C1 segment of cervical spinal cord (tissue), 14 donors: ENCODE measurements at places on chromosomes 13 and 19.

- no peak for DNase-seq
These were observed 12.4 kb downstream of the LHFPL6 start for GRCh38 chr13:39590466-39591036.

GRCh38 chr13:109271061-109271460 lies 515.3 kb downstream of the IRS2 start:
- DNase-seq = no peak

DNA sequence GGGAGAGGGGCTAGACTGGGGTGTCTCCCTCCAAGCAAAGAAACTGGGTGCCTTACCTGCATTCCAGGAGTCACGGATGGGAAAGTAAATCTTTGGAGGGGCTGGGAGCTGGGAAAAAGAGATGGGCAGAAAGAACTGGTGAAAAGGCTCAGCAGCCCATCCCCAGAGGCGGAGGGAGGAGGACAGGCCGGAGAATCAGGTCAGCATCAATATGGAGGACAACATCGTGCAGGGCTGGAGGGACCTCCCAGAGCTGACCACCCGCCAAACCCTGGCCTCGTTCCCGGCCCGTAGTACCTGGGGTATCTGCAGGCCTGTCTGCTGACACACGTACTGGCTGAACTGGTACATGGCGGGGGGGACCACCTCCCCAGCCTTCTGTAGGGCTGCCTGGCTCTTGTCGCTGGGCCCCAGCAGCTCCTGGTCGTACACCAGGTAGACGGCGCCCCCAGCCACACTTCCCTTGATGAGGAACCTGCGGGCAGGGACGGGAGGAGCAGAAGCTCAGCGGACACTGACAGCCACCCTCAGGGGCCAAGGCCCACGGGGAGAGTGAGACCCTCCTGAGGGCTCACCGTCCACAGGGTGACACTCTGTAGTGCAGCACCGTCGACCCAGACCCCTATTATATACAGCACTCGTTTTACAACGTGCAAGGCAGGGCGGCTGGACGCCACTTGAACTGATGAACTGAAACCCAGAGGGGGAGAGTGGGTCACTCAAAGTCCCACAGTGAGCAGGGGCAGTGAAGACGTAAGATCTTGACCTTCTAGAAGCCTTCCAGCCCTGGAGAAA lies 830 bp downstream of the MICOS13 start:
- no peak for DNase-seq

DNA sequence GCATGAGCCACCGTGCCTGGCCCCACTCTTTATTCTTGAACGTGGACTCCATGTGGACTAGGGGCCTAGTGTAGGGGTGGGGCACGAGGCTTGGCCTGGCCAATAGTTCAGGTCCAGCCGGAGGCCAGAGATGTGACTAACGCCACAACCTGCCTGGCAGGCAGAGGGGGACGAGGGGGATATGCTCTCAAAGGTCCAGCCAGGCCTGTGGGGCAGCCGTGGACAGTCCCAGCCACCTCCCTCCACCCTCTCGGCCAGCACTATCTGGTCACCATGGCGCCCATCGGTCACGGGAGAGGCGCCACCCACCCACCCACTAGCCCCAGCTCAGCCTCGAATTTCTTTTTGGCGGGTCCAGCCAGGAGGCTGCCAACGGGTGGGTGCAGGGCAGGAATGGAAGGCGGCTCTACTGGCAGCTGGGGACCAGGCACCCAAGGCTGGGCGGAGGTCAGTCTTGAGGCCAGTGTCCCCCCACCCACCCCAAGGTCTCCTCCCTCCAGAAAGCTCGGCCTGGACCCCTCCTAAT lies 2.2 kb upstream of the CERS1 start:
- no peak for DNase-seq

DNA sequence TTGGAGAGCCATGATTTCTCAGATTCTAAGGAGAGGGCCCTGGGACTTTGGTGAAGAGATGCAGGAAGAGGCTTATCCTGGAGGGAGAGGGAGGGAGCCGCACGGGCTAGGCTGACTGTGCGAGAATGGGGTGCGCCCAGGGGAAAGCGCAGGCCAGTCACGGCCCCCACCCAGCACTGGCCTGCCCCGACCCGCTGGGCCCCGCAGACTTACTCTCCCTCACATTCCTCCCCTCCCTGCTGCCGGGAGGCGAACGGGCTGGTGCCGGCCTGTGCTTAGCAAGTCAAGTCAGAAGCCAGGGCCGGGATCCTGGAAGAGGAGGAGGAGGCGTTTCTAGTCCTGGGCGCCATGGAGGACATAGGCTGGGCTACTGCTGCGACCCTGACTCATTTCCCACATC lies 120.0 kb downstream of the CRYL1 start:
- no peak for DNase-seq
